ENCODE measurements at places on chromosomes 2 and 18. TPM values are rescaled to one million over a fixed set of nuclear protein-coding genes. Genes with fewer than 3 reads are reported as not detected.

Gene NAT8
- total RNA-seq = not detected

GRCh38 chr2:133777574-133777960 lies 209.3 kb upstream of the NCKAP5 start:
- DNase-seq = peak; percentile 55

GRCh38 chr2:155357172-155357571 lies 658.7 kb downstream of the KCNJ3 start:
- DNase-seq = no peak

Gene SCYGR4
- not detected for total RNA-seq

GRCh38 chr2:127066942-127067341 lies 40.0 kb downstream of the BIN1 start:
- DNase-seq = peak; percentile 62

- DNase-seq = no peak
Observed at GRCh38 chr18:48987821-48988220, 37.1 kb upstream of the SMAD7 start.

Gene POTEC
- under 0.01 TPM for total RNA-seq

DNA sequence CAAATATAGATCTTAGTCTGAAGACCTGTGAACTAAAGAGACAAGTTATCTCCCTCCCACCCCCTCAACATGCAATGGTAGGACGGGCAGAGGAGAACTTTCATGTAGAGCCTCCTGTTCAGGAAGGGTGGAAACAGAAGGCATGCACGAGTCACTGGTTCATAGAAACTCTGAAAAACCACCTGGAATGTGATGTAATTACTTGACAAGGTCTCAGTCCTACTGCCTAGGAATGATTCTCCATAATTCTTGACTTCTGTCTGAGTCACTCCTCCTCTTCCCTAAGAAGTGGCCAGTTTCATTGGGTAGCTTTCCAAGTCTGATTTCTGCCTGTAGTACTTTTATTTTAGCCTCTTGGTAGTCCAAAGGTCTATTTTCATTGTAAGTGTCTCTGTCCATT lies 277.3 kb downstream of the PTPRM start:
- no peak for DNase-seq

Gene VIT
- total RNA-seq = not detected

DNA sequence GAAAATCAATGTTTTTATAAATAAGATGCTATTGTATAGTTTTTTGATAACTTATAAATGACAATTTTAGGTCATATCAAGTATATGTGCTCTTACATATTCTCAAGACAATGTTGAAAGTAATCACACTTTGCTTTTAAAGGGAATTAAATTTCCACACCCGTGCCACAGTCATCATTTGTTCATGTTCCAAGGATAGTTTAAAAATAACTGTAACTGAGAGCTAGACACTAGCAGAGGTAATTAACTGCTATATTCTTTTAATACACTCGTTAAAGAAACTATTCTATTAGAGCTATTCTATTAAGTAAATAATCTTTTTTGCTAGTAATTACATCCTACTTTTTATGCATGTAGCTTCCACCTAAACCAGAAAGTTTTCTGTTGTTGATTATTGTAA lies 18.0 kb downstream of the GEN1 start:
- no peak for DNase-seq

Gene CEBPZOS
- total RNA-seq = 19.4 TPM

Gene ZC3H6
- total RNA-seq = 3.0 TPM

Gene CNDP1
- total RNA-seq = not detected

Gene CXCR1
- total RNA-seq = not detected

Gene SLC8A1
- 98.9 TPM for total RNA-seq

DNA sequence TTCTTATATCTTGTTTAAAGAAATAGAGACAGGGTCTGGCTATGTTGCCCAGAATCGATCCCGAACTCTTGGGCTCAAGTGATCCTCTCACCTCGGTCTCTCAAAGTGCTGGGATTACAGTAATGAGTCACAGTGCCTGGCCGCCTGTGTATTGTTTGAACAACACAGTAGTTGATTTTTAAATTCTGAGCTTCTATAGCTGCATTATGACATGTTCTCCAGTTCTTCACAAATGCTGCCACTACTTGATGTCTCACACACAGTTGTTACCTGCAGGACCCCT lies 7.7 kb upstream of the RHOB start:
- peak; percentile 38 for DNase-seq

DNA sequence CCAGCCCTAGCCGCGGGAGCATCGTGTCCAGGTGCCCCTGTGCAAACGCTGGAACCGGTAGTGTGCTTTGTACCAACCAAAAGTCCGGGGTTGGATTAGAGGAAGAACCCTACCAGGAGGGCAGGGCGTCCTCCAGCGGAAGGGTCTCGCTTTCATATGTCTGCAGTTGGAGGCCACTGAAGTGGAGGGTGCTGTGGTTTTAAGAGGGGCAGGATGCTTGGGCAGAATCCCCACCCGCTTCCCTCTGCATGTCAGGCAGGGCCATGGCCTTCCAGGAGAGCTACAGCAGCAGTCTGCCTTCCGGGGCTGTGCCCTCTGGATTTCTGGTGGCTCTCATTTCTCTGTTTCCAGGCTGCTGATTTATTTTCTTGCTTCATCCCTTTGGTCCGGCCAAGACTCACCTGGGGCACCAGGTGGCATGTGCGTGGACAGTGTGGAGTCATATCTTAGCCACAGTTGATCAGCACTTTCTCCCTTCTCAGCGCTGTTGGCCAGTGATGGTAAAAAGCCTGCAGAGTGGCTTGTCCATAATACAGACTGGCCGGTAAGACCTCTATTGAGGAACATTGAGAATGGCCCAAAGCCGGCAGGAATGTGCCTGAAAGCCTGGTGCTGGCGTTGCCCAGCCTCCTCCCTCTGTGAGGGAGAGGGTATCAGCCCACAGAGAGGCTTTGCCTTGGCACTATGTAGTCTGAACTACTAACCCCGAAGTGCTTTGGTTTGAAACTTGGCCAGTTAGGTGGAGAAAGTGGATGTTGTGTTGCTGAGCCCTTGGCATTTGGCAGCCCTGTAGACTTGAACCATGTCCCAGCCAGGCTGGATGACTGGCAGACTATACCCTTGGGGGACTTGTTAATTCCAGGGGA lies 1.8 kb downstream of the AGAP1 start:
- no peak for DNase-seq

GRCh38 chr2:227813562-227814353 lies at the start of gene CCL20:
CCL20 (plus strand) TSS chr2:227813842; CDS start chr2:227813912, 70 bp downstream.
- peak; percentile 19 for DNase-seq

GRCh38 chr18:4544142-4544541 lies 89.0 kb upstream of the DLGAP1 start:
- DNase-seq = peak; percentile 59

Gene IL37
- not detected for total RNA-seq

DNA sequence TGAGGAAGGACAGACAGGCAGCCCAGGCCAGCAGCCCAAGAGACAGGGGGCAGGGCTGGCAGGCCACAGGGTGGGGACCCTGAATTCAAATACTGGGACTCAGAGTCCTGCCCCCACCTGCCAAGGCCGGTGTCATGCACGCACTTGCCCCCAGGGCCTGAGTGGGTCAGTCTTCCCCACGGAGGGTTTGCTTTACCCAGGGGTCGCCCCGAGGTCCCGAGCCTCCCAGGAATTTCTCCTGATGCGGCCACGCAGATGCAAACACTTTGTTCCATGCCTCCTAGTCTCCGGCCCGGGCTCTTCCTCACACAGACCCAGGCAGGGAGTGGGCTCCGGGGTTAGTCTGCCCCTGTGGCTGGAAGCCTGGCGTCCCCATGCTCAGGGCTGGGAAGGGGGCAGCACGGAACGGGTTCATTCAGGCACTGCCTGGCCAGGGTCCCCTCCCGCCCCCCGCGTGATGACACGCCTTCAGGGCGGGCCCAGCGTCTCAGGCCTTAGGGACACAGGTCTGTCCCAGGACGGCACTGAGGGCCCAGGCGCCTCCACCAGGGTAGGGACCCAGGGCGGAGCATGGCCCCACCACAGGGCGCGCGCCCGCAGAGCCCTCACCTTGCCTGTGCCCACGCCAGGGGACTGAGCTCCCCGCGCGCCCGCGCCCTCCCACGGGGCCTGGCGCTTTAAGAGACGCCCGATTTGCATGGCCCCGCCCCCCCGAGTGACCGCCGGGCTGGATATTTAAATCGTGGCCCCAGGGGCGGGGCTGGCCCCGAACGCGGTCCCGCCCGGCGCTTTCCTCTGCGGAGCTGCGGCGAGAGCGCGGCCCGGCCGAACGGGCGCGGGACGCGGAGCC lies at the start of gene SNED1:
TSS of gene SNED1 (plus strand) at position 763 of the 850 bp plus-strand sequence. CDS start 220 bp downstream, outside the sequence.
- DNase-seq = peak; percentile 81

Gene SGPP2
- not detected for total RNA-seq

Gene GGCX
- total RNA-seq = 51.4 TPM

Gene VWA3B
- total RNA-seq = not detected

GRCh38 chr2:88856409-88857135 lies 165.1 kb downstream of the RPIA start:
- no peak for DNase-seq

DNA sequence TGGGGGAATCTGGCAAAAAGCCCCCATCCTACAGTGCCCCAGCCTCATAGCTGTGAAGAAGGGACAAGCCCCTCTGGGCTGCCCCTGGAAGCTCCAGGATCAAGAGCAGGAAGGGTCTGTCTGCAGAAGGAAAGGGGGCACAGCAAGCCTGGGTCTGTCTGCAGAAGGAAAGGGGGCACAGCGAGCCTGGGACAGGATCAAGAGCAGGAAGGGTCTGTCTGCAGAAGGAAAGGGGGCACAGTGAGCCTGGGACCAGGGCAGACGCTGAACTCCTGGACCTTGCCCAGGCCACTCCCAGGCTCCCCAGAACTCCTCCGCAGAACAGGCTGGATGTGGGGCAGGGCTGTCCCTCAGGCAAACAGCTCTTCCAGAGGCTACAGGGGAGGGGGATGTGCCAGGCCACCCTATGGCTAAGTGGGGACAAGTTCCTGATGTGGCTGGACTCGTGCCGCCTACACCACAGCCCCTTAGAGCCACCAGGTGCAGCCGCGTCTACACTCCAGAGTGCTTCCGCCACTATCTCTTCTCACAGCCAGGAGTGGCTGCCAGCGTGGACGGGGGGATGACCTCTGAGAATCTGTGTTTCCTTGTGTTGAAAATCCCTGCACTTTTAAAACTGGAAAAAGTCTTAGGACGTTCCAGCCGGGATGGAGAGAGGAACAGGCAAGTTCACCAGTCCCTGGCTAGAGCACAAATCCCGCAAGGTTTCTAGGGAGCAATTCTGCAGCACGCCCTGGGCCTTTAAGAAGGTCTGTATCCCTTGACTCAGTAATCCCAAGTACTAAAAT lies 20.8 kb downstream of the KIF1A start:
- DNase-seq = no peak

DNA sequence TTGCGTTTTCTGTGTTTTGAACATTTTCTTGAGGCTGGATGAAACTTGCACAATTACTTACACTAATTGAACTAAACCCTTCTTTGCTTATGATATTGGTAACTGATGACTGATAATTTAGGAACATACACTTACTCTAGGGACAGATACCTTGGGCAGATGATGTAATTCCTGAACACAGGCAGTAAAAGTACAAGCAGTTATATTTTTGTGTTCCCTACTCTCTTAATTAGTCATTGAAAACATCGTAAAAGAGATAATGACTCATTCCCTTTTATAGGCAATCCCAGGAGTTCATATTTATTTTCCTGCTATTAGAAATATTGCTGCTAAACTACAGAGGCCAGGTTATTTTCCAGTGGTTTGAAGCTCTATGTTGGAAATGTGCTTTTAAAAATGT lies 46.4 kb downstream of the CCDC85A start:
- peak; percentile 85 for DNase-seq

Gene OSBPL6
- 3.9 TPM for total RNA-seq

GRCh38 chr2:197821550-197822289 lies 17.3 kb downstream of the PLCL1 start:
- no peak for DNase-seq
